ENCODE measurements at places on chromosomes 4 and X.

DNA sequence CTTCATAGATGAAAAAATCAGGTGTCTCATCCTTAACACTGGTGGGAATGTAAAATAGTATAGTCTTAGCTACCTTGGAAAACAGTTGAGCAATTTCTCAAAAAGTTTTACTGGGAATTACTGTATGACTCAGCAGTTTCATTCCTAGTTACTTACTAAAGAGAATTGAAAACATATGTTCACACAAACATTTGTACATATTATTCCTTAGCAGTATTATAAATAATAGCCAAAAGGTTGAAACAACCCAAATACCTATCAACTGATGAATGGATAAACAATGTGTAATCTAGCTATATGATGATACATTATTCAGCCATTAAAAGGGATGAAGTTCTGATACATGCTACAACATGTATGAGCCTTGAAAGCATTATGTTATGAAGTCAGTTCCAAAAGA, 41.7 kb downstream of the RBM46 start:
- DNase-seq: no peak

DNA sequence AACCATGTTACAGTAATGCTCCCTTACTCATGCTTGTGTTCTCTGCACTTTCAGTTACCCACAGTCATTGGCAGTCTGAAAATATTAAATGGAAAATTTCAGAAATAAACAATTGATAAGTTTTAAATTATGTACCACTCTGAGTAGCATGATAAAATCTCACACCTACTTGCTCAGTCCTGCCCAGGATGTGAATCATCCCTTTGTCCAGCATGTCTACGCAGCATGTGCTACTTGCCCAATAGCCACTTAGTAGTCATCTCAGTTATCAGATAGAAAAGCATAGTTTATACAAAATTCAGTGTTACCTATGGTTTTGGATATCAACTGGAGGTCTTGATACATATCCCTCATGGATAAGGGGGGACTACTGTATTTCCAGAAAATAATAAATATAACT, 577.1 kb downstream of the GALNTL6 start:
- no peak for DNase-seq

GRCh38 chrX:1361275-1361674, 24.7 kb downstream of the IL3RA start:
- no peak for DNase-seq

GRCh38 chr4:118344801-118345200, 8.0 kb downstream of the PRSS12 start:
- DNase-seq: no peak

DNA sequence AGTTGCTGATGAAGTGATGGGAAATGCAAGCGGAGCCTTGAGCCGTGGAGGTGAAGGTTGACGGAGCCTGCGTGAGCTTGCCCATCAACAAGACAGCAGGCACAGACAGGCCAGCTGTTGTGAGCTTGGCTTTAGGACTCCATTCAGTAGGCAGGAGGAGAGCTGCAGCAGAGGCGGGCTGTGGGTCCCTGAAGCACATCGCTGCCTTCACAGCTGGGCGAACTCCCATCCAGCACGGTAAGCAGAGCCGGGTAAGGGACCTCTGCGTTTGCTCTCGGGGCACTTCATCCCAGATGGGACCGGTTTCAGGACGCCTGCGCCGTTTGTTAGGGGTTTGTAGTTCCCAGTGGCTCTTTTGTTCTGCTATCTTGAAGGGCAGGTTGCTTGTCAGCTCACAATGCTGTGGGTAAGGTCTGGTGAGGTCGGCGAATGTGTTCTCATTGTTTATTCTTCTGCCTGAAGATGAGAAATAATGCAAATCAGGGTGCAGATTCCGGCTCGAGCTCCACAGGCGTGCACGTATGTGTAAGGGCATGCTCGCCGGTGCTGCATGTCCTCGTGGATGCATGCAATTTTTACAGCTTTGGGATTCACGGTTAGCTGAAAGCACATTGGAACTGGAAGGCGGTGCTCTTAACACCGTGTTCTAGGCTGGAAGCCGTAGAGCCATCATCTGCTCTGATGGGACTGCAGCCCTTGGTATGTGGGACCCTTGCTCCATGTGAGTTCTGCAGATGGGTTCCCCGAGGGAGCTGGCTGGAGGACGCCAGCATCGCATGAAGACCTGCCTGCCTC, 54.6 kb upstream of the CLDN34 start:
- no peak for DNase-seq

DNA sequence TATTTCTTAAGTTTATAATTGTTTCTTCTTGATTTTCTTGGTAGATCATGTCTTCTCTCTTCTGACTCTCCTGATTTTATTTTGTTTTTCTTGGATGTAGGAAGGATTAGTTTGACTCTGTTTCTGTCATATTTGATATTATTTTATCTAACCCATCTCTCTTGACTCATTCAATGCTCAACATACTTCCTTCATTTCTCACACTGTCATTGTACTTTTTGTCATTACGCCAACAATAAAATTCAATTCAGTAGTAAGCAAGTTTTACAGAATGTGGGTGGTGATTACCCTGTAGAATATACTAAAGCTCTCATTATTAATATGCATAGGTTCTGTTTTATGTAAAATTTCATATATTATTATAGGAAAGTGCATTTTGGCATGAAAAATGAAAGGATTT, 1303.0 kb upstream of the AGA start:
- no peak for DNase-seq

GRCh38 chrX:97898798-97899197, 1015.1 kb downstream of the RPA4 start:
- no peak for DNase-seq

DNA sequence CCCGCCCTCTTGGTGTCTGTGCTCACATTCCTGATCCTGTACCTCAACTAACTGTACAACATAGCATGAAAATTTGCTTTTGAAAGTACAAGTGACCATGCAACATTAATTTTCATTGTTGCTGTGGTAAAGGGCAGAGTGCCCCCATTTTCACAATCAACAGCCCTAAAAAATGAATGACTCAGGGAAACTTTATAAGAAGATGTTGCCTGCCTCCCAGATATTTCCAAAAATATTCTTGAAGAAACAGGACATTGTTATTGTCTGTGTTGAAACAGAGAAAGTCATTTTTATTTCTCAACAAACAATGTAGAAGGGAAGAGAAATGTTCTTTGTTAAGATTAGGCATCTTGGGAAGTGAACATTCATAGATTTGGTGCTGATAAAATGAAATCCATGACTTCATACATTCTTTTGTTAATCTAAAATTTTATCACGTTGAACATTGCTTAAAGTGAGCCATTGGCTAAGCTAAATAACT, 113.9 kb upstream of the ANXA3 start:
- no peak for DNase-seq

GRCh38 chr4:149176039-149176438, 639.6 kb downstream of the IQCM start:
- no peak for DNase-seq

DNA sequence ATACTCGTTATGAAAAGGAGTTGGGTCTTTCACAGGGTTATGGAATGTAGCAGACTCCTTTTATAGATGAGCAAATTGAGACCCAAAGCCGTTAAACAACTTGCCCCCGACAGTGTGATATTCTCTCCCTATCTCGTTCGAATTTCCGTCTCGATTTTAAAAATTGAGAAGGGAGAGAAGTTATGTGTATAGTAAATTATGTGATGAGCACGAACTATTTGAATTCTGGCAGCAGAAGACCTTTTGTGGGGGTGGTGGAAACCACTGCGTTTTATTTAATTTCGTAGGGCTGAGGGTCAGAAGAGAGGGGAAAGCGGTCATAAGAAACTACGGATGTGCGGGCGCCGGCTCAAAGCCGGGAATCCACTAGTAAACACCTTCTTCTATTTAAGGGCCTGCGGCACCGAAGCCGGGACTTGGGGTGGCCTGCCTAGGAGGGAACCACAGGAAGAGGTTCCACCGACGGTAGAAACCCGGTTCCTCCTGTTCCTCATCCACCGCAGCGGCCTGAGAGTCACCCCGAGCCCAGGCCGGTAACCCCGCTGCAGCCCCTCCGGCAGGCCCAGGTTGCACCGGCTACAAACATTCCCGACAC, 1.5 kb upstream of the DDX3X start:
- no peak for DNase-seq

- no peak for DNase-seq
These were observed 777.4 kb upstream of the HS3ST1 start for GRCh38 chr4:12206091-12206490.

GRCh38 chr4:114196606-114197005, 217.2 kb upstream of the ARSJ start:
- DNase-seq: no peak

DNA sequence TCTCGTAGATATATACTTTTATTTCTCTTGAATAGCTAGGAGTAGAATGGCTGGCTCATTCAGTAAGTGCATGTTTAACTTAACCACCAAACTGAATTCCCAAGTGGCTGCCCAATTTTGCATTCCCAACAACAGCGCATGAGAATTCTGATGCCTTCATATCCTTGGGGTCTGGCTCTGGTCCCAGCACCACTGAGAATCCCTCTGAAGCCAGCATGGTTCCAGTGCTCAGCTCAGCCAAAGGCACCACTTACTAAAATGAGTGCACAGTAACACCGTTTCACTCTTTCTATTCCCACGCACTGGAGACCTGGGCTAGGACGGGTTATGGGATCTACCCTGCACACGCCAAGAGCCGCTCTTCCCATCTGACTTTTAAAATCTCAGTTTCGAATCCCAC, 60.4 kb downstream of the CASP3 start:
- DNase-seq: no peak

DNA sequence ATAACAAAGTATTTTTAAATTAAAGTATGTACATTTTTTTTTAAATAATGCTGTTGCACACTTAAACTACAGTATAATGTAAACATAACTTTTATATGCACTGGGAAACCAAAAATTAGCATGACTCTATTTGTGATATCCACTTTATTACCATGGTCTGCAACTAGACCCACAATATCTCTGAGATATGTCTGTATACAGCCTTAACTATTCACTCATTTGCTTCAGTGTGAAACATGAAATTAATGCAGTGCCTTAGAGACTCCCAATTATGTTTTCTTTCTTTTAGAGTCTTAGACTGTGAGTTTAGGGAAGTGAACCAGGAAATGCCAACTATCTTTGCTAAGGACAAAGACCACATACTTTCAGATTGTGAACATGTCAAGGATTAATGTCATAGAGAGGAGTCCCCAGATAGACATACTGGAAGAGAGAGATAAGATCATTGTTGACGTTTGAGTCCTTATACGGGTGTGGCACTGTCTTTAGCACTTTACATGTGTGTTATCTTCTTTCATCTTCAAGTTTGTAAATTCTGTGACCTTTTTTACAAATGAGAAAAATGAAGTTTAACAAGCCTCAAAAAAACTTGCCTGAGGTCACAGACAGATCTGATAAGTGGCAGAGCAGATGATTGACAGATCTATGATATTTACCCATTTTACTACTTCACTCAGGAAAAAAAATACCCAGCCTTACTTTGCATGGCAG, 23.2 kb downstream of the CXorf58 start:
- no peak for DNase-seq

GRCh38 chrX:107420571-107420970, 28.9 kb upstream of the FRMPD3 start:
- DNase-seq: no peak

DNA sequence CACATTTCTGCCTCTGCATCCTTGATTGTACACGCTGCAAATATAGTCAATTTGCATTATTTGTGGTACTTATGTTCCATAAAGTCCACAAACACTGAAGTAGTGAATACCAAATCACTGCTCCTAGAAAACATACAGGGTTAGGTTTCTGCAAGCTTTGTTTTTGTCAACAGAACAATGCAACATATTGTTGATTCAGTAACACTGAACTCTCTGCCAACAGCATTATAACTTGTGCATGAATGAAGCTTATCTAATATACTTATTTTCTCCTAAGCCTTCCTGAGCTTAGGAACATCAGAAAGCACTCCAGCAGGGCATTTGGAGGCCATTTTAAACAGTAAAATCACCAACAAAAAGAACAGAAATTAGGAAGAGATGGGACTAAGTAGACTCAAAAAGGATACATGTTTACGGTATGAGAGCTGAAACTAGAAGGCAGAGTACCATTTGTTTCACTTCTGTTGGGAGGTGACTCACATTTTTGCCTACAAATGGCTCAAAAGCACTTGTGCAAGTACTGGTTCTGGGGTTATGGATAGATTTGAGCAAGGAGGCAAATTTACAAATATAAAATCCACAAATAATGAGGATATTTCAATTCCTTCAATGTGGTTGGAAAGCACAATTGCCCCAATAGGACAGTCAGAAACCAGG, 14.1 kb downstream of the COX18 start:
- no peak for DNase-seq

DNA sequence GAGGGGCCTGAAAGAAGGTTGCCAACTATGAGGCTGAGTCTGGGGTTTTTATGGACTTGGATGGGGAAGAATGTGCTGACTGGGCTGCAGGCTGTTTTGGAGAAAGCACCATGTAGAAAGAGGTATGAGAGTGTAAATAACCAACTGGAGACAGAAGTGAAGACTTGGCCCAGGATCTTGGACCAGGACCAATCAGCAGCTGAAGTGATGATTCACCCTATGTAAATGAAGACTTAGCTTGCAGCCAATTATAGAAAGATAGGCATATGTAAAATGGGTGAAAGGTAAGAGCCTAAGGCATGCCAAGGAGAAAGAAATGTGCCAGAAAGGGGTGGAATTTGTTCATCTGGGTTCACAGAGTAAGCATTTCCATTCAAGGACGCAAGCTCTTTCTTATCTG, 856.7 kb upstream of the PRKX start:
- no peak for DNase-seq

DNA sequence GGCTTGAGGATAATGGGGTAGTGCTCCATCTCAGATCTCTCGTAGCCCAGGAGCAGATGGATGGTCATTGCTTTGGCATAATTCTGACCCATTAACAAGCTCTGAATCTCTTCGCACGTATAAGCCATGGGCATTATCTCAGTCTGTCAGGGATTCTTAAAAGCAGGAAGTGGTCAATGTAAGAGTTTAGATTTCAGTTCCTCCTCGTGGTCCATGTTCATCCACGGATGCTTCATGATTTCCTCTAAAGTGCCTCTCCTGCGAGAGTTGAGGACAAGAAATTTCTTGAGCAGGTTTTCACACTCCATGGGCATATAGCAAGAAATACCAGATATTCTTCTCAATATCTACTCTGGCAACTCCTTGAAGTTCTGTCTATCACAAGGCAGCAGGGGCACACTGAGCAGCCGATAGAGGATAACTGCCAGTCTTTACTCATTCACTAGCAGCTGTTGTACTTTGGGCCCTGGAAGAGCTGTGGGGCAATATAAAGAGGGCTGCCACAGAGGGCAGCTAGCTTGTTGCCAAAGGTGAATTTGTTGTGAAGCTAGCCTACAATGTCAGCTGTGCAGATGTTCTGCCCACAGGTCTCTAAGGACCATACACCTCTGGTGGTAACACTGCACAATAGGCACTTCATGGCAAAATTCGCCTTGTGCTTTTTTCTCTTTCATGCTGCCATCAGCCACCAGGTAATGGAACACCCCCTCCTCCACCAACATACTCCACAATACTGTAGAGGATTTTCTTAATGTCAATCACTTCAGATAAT, 52.0 kb upstream of the WDR17 start:
- DNase-seq: no peak

- no peak for DNase-seq
These were observed 119.7 kb downstream of the MGST2 start for GRCh38 chr4:139785356-139785755.

All from iPS DF 19.7 (cell line).